Esophagus squamous epithelium (tissue), 5 donors: ENCODE measurements at places on chromosomes 16 and 17.

DNA sequence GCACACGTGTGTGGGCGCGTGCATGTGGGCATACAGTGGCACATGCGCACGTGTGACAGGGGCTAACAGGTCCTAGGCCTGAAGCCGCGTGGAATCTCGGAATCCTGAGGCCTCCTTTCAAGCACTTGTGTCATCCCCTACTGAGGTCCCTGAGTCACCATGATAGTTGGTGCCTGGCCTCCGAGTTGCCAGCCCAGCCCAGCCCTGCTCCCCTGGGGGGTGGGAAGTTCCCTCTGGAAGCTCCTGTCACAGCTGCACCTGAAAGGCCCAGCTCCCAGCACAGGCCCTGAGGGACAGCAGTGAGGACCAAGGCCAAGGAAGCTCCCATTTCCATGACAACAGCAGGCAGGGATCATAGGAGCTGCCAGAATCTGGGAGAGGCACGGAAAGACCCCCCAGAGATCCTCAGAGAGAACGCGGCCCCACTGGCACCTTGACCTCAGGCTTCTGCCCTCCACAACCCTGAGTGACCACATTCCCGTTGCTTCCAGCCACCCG is 35.4 kb upstream of the ENPP7 start:
- DNase-seq, result no peak

GRCh38 chr17:38561416-38562214 is 44.1 kb downstream of the SRCIN1 start:
- DNase-seq, result no peak

- no peak for DNase-seq
Measured at GRCh38 chr17:1820528-1821252, 9.0 kb downstream of the SMYD4 start.

GRCh38 chr16:89324056-89325010 is 106.8 kb downstream of the ZNF778 start:
- DNase-seq, result no peak

- no peak for DNase-seq
Measured at GRCh38 chr17:16989953-16990860, 18.3 kb upstream of the TNFRSF13B start.

DNA sequence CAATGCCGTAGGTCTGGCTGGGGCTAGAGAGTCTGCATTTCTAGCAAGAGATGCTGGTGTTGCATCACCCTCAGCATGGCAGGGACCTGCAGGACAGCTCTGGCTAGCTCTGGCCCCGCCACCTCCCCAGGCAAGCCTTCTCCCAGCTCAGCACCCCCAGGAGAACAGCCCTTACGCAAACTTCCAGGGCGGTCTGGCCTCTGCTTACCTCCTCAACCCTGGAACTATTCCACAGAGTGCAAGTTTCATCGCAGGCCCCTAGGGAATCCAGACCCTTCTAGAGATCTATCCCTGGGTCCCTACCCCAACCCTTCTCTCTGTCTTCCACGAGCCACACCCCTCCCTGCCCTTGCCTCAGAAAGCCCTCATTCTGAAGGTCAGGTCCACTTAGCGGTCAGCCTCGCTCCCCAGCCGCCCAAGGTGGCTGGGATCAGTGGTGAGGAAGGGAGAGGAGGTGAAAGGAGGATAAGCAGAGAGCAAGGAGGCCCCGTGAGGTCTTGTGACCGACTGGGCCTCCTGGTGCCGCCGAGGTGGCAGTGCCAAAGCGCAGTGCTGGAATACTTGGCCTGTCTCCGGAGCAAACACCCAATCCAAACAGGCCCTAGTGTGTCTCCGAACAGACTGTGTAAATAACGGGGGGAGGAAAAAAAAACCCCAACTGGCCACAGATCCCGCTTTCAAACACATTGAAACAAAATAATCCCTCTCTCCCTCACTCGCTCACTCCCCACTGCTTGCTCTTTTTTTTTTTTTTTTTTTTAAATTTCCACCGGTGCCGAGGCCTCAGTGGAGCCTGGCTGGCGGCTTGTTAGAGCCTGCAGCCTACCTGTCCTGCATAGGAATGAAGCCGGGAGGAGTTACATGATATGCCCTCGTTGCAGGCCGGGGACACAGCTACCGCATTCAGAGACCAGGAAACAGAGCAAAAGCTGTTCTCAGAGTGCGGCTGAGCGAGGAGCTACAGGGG is 380.9 kb downstream of the SOX9 start:
- DNase-seq, result no peak
